ENCODE measurements at places on chromosomes 11 and 22.
A peak's percentile ranks its signal among the peaks of the same experiment; 100 is the strongest.

GRCh38 chr11:123413636-123414035, 16.4 kb upstream of the GRAMD1B start:
- no peak for ATAC-seq

GRCh38 chr11:121931748-121932352, 184.2 kb downstream of the BLID start:
- no peak for ATAC-seq

DNA sequence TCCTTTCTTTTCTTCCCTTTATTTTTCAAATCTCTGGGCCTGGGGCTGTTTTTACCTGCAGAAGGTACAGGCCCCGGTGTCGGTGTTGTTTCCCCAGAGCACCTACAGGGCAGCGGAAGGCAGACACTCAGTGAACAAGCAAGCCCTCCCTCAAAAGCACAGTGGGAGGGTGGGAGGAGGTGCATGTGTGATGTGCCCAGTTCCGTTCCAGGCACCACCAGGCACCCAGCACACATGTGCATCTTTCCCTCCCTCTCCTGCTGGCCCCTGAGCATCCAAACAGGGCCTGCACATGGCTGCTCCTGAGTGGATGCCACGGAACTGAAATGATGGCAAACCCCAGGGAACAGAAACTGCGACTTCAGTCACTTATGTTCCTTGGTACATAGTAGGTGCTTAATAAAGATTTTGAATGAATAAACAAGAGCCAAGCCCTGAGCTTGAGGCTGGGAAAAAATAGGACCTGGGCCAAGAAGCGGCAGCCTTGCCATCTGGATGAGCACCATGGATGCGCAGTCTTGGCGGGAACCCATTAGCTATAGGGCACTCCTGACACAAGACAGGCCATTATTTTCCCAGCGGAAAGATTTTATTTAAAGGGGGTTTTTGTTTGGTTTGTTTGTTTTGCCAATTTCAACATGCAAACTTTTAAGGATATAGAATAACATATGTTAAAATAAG, 47.8 kb downstream of the ARRB1 start:
- no peak for ATAC-seq

DNA sequence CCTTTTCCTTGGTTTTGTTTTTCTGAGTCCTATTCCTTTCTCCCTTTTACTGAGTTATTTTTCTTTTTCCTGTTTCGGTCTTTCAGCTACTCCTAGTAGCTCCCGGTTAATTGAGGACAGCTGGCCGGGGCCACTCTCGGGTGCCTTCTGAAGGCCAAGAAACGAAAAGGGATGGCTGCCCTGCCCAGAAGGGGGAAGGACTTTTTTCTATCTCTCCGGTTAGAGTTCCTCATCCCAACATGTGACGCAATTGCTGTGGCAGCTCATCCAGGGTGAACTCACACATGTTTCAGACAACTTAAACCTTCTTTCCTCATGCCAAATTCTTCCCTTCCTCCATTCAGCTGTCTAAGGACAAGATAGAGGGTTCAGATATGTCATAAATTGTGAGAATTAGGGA, 83.6 kb downstream of the PIWIL4 start:
- ATAC-seq: peak; percentile 78

DNA sequence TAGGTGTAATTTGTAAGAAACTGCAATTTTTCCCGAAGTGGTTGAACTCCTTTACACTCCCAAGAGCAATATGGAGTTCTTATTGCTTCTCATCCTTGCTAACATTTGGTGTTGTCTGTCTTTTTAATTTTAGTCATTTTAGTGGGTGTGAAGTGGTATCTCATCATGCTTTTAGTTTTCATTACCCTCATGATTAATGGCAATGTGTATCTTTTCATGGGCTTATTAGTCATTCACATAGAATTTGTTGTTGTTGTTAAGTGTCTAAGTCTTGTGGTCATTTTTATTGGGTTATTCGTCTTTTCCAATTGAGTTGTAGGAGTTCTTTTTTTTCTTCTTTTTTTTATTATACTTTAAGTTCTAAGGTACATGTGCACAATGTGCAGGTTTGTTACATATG, 238.3 kb upstream of the SESN3 start:
- ATAC-seq: no peak

- ATAC-seq: no peak
Observed at GRCh38 chr22:49561976-49562375, 265.7 kb downstream of the BRD1 start.

- peak; percentile 94 for ATAC-seq
Observed at GRCh38 chr22:41022470-41023298, 69.7 kb upstream of the EP300 start.

GRCh38 chr11:11391796-11392463, 38.9 kb upstream of the CSNK2A3 start:
- peak; percentile 50 for ATAC-seq

GRCh38 chr22:36224245-36224644, 15.1 kb downstream of the APOL2 start:
- no peak for ATAC-seq

Measured in gastroesophageal sphincter (tissue), 4 donors.